ENCODE measurements at places on chromosomes 1 and 21.

GRCh38 chr21:42739061-42739931 lies 85.9 kb downstream of the PDE9A start:
- no peak for DNase-seq

GRCh38 chr1:63319046-63320021 lies 3.0 kb upstream of the FOXD3 start:
- DNase-seq: no peak

DNA sequence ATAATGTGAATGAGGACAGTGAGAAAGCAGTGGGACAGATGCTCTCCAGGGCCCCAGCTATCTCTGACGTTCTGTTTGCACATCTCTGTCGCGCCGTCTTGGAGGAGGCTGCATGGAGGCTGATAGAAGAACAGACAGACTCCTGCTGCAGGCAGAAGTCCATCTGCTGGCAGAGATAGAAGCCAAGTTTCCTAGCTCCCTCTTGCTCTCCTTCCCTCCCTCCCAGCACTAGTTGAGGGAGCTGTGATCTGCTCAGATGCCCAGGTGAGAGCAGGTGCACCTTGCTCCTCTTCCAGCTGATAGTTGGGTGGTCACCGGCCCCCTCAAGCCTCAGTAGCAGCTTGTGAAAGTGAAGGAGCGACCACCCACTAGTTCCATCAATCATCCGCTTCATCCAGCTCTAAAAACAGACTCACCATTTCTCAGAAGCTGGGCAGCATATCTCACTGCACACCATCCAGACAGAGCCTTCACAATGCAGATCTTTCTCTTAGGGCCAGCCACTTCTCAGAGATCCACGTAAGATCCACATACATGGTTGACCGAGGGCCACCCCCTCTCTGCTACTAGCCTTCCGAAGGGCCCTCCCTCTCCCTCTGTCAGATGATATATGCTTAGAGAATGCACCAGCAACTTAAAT lies 12.9 kb downstream of the LRRN2 start:
- DNase-seq: no peak

DNA sequence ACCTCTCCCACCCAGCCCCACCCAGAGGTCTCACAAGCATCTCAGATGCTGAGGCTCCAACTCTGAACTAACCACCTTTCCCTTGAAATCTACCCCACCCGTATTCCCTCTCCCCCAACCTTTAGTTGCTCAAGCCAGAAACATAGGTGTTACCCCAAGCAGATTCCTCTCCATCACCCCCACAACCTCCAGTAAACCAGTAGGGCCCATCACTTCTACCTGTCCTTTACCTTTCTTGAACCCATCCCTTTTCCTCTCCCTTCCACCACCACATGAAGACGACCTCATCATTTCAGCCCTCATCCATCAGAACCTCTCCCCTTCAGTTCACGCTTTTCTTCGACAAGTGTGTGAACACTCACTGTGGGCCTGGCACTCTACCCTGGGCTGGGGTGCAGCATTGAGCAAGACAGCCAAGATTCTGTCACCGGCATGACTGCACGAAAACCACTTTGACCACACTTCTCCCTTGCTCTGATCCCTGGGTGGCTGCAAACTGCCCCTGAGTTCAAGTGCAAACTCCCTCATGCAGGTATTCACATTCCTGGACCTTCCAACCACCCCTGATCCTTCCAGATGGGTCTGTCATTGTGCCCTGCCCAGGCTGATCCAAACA lies 65.5 kb upstream of the LAPTM5 start:
- no peak for DNase-seq

GRCh38 chr1:202315576-202316168 lies 26.1 kb downstream of the UBE2T start:
- peak; percentile 47 for DNase-seq

DNA sequence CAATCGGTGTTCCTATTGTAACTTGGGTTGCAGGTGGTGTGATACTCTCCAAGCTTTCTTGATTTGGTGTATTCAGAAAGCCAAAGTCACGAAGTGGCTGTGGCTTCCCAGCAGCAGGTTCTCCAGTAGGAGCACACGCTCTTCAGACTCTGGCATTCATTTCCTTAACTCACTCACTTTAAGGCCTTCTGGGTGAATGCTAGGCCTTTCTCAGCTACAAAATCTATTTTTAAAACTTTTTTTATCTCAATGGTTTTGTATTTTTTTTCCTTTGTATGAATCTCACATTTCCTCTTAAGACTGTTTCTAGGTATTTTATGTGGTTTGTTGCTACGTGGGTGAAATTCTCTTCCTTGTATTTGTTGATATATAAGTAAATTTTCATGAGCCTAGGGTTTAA lies 22.9 kb upstream of the PKN2 start:
- no peak for DNase-seq

DNA sequence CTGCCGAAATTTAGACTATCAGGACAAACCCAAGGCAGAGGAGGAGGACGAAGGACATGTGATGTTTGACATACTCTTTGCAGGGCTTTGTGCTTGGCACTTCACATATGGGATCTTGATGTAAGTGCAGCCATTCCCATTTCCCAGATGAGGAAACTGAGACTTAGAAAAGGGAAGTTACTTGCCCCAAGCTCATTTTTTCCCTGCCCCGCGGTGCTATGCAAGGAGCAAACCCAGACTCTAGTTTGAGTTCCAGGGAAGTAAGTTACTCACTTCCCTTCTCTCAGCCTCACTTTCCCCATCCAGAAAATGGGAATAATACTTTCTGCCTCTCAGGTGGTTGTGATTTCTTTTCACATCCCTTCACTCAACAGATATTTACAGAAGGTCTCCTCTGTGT lies 4.5 kb upstream of the FOXO6 start:
- no peak for DNase-seq

GRCh38 chr1:109498161-109498801 lies 4.4 kb downstream of the CYB561D1 start:
- DNase-seq: no peak

- DNase-seq: no peak
Observed at GRCh38 chr1:204867203-204867602, 3.5 kb upstream of the NFASC start.

- DNase-seq: no peak
Observed at GRCh38 chr1:40079774-40080400, 17.2 kb downstream of the PPT1 start.

GRCh38 chr1:100847361-100848082 lies 47.1 kb downstream of the EXTL2 start:
- DNase-seq: no peak

GRCh38 chr1:3158347-3158746 lies 89.3 kb downstream of the PRDM16 start:
- DNase-seq: no peak

GRCh38 chr1:63774617-63775417 lies 1.0 kb downstream of the ROR1 start:
- DNase-seq: no peak

DNA sequence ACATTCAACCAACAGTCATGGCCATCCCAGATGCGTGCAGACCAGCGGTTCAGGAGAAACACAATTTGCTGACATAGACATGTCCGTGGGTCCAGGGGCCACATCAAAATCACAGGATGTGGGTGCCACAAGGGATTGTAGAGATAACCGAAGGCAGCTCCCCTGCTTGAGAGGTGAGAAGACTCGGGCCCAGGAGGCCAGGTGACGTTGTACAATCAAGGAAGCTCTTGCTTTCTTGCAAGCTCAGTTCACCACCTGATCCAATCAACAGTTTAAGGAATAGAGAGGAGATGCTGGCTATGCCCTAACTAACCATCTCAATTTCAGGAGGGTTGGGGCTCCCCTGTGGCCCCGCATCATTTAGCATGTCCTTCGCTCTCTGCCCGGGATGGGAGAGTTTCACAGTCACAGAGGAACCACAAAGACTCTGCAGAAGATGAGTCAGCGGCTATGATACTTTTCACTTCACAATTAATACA lies 19.5 kb downstream of the UBASH3A start:
- no peak for DNase-seq

- no peak for DNase-seq
Observed at GRCh38 chr1:162007466-162007865, 16.2 kb downstream of the OLFML2B start.

DNA sequence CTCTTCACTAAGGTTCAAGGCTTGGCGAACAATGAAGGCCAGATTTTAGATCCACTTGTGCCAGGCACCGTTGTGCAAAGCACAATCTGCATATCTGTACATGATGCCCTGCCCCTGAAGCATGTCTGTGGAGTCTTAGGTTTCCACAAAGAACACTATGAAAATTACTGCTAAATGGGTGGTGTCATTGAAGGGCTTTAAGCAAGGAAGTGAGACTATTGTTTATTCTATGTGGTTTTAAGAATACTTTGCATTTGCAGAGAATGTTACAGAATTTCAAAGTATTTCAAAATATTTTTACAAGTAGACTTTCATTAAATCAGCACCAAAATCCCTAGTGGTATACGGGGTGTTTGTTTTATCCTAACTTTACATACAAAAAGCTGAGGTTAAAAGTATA lies 8.8 kb downstream of the TSEN15 start:
- DNase-seq: no peak

GRCh38 chr21:44084496-44085241 lies 22.5 kb upstream of the PWP2 start:
- no peak for DNase-seq

GRCh38 chr1:10014016-10014415 lies 17.0 kb downstream of the RBP7 start:
- no peak for DNase-seq

- no peak for DNase-seq
Observed at GRCh38 chr1:221743416-221744208, 1.7 kb upstream of the DUSP10 start.

GRCh38 chr1:21783679-21784603 lies 992 bp upstream of the USP48 start:
- no peak for DNase-seq

DNA sequence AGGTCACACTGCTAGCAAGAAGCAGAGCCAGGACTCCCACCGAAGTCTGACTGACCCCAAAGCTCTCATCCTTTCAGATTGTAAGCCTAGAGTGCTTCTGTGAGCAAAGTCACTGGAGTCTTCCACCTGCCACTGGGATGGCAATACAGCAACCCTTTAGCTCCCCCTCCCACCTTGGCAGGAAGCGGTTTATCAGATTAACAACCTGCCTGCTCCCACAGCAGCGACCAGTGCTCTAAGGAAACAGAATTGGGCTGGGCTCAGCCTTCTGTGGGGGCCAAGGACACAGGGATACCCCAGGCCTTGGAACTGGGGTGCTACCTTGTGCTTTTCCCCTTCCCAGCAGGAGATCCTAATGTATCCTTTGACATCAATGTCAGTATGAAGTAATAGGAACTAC lies 76.0 kb downstream of the GFI1 start:
- DNase-seq: no peak

GRCh38 chr1:35111106-35111505 lies 31.9 kb downstream of the ZMYM1 start:
- no peak for DNase-seq

- no peak for DNase-seq
Observed at GRCh38 chr1:168861421-168862004, 132.5 kb upstream of the DPT start.

DNA sequence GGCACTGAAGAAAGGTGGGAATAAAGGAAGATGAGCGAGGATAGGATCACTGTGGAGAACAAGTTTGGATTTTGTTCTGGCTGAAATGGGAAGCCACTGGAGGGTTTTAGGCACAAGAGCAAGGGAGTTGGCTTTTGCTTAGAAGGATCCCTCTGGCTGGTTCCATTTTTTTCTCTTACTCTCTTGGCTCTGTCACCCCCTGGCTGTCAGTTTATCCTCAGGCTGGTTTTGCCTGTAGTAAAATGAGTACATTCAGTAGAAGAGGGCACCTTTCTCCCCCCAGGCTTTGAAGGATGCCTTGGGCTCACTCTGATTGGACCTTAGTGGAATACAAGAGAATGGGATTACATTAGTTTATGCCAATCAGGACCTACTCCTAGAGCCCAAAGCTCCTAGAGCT lies 17.1 kb downstream of the CACHD1 start:
- DNase-seq: no peak

- no peak for DNase-seq
Observed at GRCh38 chr1:218402786-218403120, 57.6 kb downstream of the TGFB2 start.
